ENCODE measurements at places on chromosomes 11 and 22.

- no peak for DNase-seq
Observed at GRCh38 chr11:65642014-65642671, 4.2 kb downstream of the SIPA1 start.

DNA sequence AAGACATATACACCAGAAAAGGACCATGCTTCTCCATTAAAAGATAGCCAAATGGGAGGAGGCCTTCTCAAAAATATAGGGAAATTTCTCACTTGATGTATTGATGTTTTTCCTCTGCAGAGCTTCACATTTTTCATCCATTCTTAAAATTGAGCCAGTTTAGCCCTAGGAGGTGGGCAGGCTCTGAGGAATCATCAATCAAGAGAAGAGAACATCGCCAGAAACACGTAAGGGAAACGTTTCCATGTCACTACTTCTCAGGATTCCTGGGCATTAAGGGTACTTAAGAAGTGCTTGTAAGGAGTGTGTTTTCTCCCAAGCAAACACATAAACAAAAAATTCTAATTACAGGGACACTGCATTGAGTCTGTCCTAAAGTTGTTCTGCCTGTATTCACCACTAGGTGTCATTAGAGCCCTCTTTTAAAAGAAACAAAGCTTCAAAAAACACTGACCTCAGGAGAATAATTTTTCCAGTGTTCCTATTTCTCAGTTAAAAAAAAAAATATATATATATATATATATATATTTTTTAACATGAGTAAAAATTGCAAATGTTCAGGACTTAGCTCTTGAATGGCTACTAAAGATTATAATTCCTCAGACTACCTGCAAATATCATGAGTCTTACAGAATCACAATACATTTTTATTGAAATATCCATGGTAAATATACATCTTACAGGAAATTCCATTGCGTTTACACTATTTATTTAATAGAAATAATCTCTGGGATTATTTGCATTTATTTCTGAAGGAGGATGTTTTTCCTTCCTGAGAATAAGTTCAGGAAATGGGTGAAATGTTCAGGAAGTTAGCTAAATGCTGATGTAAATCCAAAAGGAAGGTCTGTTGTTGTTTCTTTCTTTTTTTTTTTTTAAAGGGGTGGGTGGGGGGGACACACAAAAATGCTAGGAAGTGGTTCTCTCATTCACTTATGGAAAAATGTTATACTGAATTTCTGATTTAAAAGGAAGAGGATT is 16.0 kb downstream of the FZD4 start:
- DNase-seq: no peak

- no peak for DNase-seq
Observed at GRCh38 chr11:9772218-9772617, 108.3 kb downstream of the SWAP70 start.

GRCh38 chr11:31887180-31887579 is 76.1 kb upstream of the PAX6 start:
- no peak for DNase-seq

DNA sequence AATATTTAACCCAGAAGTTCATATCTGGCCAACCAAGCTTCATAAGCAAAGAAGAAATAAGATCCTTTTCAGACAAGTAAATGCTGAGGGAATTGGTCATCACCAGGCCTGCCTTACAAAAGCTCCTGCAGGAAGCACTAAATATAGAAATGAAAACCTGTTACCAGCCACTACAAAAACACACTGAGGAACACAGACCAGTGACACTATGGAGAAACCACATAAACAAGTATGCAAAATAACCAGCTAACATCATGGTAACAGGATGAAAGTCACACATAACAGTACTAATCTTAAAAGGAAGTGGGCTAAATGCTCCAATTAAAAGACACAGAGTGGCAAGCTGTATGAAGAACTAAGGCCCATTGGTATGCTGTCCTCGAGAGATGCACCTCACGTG is 311.4 kb downstream of the DYNC2H1 start:
- no peak for DNase-seq

DNA sequence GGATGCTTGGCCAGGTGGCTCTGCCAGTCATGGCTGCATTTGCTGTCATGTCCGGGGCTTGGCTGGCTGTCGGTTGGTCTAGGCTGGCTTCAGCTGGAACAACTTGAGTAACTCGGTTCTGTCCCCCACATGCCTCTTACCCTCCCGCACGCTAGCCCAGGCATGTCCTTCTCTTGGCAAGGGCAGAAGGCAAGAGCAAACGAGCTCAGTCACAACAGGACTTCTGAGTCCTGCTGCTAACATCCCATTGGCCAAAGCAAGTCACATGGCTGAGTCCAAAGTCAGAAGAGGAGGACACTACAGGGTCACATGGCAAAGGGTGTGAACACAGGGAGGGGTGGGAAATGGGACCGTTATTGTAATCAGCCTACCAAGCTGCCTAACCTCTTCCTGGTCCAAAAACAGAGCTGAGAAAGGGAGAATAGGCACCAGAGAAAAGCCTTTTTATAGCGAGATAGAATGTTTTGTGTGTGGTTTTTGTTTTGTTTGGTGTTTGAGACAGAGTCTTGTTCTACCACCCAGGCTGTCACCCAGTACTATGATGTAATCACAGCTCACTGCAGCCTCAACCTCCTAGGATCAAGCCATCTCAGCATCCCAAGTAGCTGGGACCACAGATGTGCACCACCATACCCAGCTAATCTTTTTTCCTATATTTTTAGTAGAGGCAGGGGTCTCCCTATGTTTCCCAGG is 81.9 kb downstream of the MN1 start:
- no peak for DNase-seq

Data from stimulated activated CD4-positive, alpha-beta T cell treated with anti-CD3 and anti-CD28 coated beads, Interleukin-4, amount 100 ng/mL, for 48 hours (primary cell).